ENCODE measurements at places on chromosomes 4 and X.
A peak's percentile ranks its signal among the peaks of the same experiment; 100 is the strongest.

GRCh38 chr4:151667666-151668065 lies 93.1 kb downstream of the GATB start:
- DNase-seq, result no peak

DNA sequence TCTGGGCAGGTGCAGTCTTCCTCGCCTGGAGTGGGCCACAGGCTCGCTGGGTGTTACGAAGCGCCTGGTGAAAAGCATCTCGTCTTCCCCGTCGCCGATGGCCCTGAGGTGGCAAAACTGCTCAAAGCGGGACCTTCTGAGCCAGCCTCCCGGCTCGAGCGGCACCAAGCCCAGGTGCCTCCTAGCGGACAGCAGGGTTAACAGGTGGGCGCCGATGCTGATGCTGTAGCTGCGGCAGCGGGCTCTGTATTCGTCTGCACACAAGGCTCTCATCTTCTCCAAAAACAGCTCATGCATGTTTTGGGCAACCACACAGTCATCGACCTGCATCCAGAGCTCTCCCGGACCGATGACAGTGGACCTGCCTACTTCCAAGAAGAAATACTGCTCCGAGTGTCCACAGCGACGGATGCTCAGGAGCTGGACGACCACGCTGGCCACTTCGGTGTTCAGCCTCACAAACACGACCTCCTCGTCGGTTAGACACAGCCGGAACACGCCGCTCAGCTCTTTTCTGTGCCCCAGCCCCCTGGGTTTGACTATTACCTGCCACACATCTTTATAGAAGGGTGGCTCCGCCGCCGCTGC lies 1.2 kb downstream of the IRS4 start:
- peak; percentile 33 for DNase-seq

- no peak for DNase-seq
Measured at GRCh38 chr4:7815562-7815961, 124.1 kb downstream of the AFAP1 start.

DNA sequence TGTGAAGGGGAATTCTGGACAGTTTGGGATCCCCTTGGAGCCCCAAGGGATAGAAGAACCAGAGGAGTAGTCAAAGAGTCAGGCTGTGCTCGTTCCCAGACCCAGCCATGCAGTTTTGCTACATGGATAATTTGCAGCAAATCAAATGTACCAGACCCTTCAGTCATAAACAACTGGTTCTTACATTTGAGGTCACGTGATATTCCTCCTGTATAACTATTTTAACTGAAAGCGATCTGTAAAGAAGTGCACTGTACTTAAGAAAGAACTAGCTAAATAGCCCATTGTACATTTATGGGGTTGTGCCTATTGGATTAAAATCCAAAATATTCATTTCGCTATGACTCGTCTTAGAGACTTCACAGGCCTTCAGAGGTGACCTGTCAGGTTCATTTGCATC lies 550.2 kb upstream of the TENM3 start:
- DNase-seq, result no peak

GRCh38 chrX:136219893-136220292 lies 31.3 kb downstream of the MAP7D3 start:
- DNase-seq, result no peak

- no peak for DNase-seq
Measured at GRCh38 chr4:168449719-168450452, 30.4 kb downstream of the DDX60L start.

DNA sequence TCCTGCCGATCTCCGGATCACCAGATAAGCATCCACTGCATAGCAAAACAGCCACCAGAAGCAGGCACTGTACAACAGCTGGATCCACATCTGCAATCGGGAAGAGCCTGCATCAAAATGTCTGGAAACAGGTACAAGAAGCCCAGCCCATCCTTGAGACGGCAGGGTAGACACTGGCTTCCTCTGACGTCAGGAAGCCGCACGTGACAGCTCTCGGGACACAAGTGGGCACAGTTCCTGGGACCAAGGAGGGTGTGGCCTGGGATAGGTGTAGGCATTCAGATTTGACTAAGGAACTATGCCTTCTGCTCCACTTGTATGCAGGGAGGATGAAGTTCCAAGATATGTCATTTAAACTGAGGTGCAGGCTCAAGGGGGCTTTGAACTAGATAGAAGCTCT lies 6.3 kb downstream of the GPR143 start:
- no peak for DNase-seq

DNA sequence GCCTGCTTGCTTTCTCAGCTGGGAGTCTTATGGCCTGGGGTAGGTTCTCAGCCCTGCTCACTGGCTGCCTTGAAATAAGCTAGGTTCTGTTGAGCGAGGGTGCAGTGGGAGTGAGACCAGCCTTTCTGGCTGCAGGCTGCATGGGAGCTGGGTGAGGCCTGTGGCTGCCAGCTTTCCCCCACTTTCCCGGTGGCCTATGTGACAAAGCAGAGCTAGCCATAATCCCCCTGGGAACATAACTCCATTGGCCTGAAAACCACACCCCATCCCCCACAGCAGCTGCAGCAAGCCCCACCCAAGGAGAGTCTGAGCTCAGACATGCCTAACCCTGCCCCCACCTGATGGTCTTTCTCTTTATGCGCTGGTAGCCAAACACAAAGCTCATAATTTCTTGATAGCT lies 118.9 kb downstream of the KLHL4 start:
- DNase-seq, result no peak

DNA sequence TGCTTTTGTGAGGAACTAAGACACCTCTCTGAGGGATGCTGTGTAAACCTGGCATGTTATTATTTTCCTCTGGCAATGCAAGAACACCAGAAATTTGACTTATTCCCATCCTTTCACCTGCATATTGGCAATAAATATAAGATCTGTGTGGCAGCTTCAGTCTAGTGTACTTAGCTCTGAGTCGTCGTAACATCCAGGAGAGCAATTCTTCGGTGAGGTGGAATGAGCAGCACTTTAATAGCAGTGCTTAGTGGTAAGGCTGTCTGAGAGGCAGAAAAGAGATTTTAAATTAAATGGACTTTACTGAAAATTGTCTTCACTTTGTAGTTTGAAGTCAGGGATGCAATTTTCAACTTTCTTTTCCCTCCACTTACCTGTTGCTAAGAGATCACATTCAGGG lies 344.9 kb downstream of the PCDH7 start:
- DNase-seq, result no peak

DNA sequence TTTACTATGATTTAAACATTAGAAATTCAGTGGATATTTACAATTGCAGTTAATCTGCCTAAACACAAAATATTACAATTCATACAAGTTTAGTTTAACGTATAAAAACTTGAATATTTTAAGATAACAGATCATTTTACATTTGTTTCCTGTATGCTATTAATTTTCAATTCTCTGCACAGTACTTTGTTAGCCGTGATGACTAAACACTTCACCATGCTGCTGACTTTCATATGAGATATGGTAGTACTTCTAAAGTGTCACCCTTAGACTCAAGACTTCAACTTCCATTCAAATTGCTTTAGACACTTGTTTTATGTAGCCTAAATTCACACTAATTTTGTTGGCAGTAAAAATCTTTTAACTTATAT lies 1646.4 kb upstream of the ADGRL3 start:
- DNase-seq, result no peak

GRCh38 chr4:14415146-14415545 lies 587.1 kb upstream of the CPEB2 start:
- DNase-seq, result no peak

DNA sequence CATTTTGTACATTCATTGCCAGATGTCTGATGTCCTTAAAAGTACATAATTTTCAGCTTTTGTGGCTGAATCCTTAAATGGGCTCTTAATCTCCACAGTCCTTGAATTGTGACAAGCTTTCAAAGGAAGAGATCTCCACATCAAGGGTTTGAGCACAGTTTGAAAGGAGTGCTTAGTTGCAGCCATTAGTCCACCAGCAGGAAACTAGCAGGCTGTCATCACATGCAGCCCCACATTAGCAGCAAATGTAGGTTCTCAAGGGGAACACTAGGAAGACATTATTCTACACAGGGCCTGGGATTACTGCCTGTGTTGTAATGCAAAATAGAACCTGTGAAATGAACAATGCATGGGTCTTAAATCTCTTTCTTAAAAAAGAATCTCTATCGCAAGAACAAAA lies 173.2 kb downstream of the CBLL2 start:
- DNase-seq, result no peak
